Endodermal cell (in vitro differentiated cells): ENCODE measurements at places on chromosomes 5 and 9.

- H3K27ac ChIP-seq = no peak overlapping the region
- H3K4me1 ChIP-seq = no peaks in the 10 kb centered on the region
- H3K4me3 ChIP-seq = no peak overlapping the region
- DNase-seq = peak; percentile 59
- H3K36me3 ChIP-seq = no peaks in the 10 kb centered on the region
These were observed 69.2 kb downstream of the SYK start for GRCh38 chr9:90870621-90871326.

GRCh38 chr5:108148715-108149139 lies 233.2 kb downstream of the FBXL17 start:
- no peak overlapping the region for H3K27ac ChIP-seq
- H3K4me3 ChIP-seq = no peak overlapping the region
- no peaks in the 10 kb centered on the region for H3K4me1 ChIP-seq

- no peak overlapping the region for H3K4me3 ChIP-seq
- no peak overlapping the region for H3K27ac ChIP-seq
- H3K4me1 ChIP-seq = peaks cover 13% of the 10 kb centered on the region
These were observed 465.6 kb upstream of the KIF2A start for GRCh38 chr5:61840361-61840760.

GRCh38 chr5:178115136-178115813 lies 1.9 kb downstream of the N4BP3 start:
- peak overlapping the region; percentile 94 for H3K27ac ChIP-seq
- H3K36me3 ChIP-seq = no peaks in the 10 kb centered on the region
- peak overlapping the region; percentile 88 for H3K4me3 ChIP-seq
- H3K4me1 ChIP-seq = peaks cover 13% of the 10 kb centered on the region
- no peaks in the 10 kb centered on the region for H3K27me3 ChIP-seq

- no peak overlapping the region for H3K4me3 ChIP-seq
- no peak overlapping the region for H3K27ac ChIP-seq
- H3K27me3 ChIP-seq = peaks cover 10% of the 10 kb centered on the region
- DNase-seq = peak; percentile 78
- H3K4me1 ChIP-seq = no peaks in the 10 kb centered on the region
These were observed 98.2 kb upstream of the ALDH1A1 start for GRCh38 chr9:73050887-73051550.

GRCh38 chr5:72485430-72485974 lies 21.7 kb downstream of the ZNF366 start:
- H3K36me3 ChIP-seq = no peaks in the 10 kb centered on the region
- no peaks in the 10 kb centered on the region for H3K4me1 ChIP-seq
- DNase-seq = no peak
- H3K4me3 ChIP-seq = no peak overlapping the region

DNA sequence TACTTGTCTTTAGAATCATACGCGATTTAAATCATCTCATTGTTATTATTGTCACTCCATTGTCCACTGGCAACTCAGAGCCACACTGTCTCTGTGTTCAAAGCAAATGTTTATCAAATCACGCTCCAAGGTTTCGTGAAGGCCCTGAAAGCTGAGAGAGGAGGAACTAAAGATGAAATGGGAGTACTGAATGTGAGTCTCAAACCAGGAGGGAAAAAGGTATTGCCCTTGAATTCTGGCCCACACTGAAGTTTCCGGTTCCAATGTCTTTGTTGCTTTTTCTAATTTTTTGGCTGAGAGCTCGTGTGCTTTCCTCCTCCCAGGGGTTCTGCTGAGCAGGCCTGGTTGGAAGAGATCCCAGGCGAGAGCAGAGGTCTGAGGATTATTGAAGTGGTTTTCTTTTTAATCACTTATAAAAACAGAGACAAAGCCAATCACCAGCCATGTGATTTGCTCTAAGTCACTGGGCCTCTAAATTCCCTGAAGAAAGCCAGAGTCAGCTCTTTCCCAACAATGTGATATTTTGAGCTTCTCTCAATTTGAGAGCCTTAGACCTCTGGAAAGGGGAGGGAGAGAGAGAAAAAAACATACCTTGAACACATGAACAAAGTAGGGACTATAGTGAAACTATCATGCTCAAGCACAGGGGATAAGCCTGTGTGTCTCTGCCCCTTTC lies 420.8 kb upstream of the GRAMD2B start:
- no peaks in the 10 kb centered on the region for H3K36me3 ChIP-seq
- no peak overlapping the region for H3K4me3 ChIP-seq
- no peak overlapping the region for H3K27ac ChIP-seq
